CD8-positive, alpha-beta memory T cell (primary cell): ENCODE measurements at places on chromosomes 4 and X. TPM values are rescaled to one million over a fixed set of nuclear protein-coding genes. Genes with fewer than 3 reads are reported as not detected.

- H3K4me1 ChIP-seq = no peaks in the 10 kb centered on the region
- H3K27ac ChIP-seq = no peak overlapping the region
- H3K4me3 ChIP-seq = no peak overlapping the region
- no peak for DNase-seq
- H3K36me3 ChIP-seq = no peaks in the 10 kb centered on the region
These were observed 70.5 kb upstream of the CBLL2 start for GRCh38 chrX:22202251-22202650.

DNA sequence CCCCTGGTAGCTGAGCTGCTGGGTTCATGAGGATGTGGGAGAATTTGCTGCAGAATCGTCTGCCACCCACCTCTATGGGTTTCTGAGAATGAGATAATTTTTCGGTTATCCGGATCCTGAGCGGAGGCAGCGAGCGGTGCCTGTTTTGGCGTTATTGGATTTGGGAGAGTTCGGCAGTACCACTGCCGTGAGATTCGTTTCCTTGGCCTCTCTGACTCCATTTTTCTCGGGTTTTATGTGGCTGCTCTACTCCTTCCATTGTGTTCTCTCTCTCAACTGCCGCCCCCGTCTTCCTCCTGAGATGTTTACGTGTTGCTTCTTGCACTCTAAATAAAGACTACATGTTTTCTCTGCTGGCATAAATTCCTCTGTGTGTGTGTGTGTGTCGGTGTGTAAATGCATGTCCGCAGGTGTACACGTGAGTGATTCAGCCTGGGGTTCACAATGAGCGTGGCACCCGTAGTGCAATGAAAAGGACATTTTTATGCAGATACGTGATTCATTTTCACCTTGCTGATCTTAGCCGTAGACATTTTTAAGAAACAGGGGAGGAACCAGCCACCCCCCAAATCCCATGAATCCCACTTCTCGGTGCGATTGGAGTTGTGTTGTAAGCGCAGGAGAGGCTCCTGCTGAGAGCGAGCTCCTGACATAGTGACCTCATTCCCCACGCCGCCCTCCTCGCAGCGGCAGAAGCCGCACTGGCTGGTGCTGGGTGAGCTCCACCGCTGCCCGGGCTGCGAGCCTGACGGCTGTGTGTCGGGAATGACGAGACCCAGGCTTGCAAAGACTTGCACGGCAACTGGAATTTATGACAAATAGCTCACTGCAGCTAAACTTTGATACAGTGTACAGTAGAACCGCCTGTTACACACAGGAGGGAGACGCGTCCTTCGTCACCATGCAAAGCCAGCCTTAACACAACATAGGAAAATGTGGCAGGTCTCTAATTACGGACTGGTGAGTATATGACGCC lies 82.2 kb downstream of the STOX2 start:
- H3K27me3 ChIP-seq = no peaks in the 10 kb centered on the region
- H3K4me1 ChIP-seq = no peaks in the 10 kb centered on the region
- no peaks in the 10 kb centered on the region for H3K36me3 ChIP-seq
- H3K27ac ChIP-seq = no peak overlapping the region
- H3K4me3 ChIP-seq = no peak overlapping the region
- no peak for DNase-seq

DNA sequence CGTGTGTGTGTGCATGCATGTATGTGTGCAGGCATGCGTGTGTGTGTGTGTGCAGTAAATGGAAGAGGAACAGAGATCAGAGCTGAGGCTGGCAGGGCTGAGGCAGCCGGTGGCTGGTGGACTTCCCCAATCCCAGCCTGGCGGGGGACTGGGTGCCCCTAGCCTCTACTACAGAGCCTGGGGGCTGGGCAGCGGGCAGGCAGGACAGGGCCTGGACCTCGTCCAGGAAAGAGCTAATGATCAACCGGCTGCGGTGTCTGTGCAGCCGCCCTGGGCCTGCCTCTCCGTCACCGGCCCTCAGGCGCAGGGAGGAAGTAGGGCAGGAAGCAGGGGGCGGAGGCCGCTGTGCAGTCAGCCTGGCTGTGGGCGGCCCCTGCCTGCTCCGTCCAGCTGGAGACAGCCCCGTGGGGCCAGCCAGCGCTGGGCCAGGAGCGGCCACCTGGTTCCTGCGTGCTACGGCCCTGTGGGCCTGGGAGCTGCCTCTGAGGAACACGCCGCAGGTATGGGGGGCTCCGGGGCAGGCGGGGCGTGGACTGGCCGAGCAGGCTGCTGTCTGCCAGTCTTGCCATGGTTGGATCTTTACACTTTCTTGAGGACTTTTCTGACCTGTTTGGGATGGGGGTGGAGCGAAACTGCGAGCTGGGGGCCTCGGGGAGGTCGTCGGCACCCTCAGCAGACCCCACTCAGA lies at the start of gene SH3TC1:
Gene SH3TC1, plus strand, starts transcription at position 385 of the 688 bp plus-strand sequence. CDS start 5,905 bp downstream, outside the sequence.
- peak within 1 kb of the TSS; percentile 89 for H3K4me3 ChIP-seq
- peak within 1 kb of the TSS; percentile 73 for H3K27ac ChIP-seq
- H3K36me3 ChIP-seq = no peaks in the 10 kb centered on the region
- DNase-seq = peak; percentile 41
- peaks cover 43% of the 10 kb centered on the region for H3K4me1 ChIP-seq

DNA sequence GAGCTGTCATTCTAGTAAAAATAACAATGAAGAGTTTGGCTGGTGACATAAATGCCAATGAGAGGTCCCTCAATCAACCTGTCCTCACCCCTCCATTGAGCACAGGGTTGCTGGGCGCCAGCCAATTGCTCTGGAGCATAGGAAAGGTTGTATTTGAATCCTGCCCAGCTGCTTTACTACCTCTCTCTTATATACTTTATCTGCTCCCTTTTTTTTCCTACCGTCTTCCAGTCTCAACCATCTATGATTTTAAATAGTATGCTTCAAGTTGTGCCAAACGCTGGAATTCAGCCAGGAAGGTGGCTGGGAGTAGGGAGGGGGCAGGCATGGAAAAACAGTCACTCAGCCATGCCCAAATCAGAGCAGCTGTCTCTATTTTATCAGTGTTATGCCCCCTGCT lies 153.8 kb downstream of the NR3C2 start:
- H3K4me3 ChIP-seq = no peak overlapping the region
- no peaks in the 10 kb centered on the region for H3K36me3 ChIP-seq
- no peaks in the 10 kb centered on the region for H3K4me1 ChIP-seq
- H3K27me3 ChIP-seq = no peaks in the 10 kb centered on the region
- H3K27ac ChIP-seq = no peak overlapping the region
- no peak for DNase-seq

- H3K36me3 ChIP-seq = no peaks in the 10 kb centered on the region
- H3K27ac ChIP-seq = no peak overlapping the region
- H3K4me1 ChIP-seq = no peaks in the 10 kb centered on the region
- no peak for DNase-seq
- H3K27me3 ChIP-seq = no peaks in the 10 kb centered on the region
These were observed 45.3 kb upstream of the KCTD8 start for GRCh38 chr4:44493924-44494323.

GRCh38 chrX:135974279-135974856 lies 580 bp upstream of the MMGT1 start:
- H3K4me3 ChIP-seq = peak overlapping the region; percentile 18
- H3K36me3 ChIP-seq = no peaks in the 10 kb centered on the region
- no peaks in the 10 kb centered on the region for H3K27me3 ChIP-seq
- DNase-seq = peak; percentile 81

- H3K27ac ChIP-seq = no peak overlapping the region
- no peaks in the 10 kb centered on the region for H3K27me3 ChIP-seq
- peaks cover 7% of the 10 kb centered on the region for H3K4me1 ChIP-seq
These were observed 9.4 kb downstream of the TCEANC start for GRCh38 chrX:13662355-13662791.

DNA sequence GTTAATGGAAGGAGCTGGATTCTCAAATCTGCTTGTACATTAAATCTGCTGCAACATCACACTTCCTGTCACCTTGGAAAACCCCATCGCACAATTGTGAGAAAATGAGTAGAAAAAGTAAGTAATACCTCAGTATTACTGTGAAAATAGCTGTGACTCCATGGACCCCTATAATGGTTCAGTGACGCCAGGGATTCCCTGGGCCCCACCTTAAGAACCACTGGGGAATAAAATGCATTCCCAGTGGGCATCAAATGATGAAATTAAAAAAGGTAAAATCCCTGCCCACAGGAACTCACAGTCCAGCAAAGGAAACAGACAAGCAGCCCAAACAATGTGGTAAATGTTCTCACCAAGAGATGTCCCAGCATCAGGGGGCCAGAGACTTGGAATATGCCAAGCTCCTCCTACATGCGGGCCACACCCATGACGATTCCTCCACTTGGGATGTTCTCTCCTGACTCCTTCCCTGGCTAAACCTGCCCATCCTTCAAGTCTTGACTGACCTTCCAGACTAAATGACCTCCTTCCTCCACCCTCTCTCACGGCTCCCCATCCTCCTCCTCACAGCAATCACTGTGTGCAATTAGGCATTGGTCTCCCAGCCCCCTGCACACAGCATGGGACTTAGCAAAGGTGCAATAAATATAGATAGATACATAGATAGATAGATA lies 2.6 kb downstream of the EVC2 start:
- H3K4me1 ChIP-seq = no peaks in the 10 kb centered on the region
- peaks cover 3% of the 10 kb centered on the region for H3K27me3 ChIP-seq
- no peak overlapping the region for H3K27ac ChIP-seq

PARM1 gene
- not detected for total RNA-seq
